Progenitor cell of endocrine pancreas (in vitro differentiated cells): ENCODE measurements at places on chromosomes 5 and 9.

DNA sequence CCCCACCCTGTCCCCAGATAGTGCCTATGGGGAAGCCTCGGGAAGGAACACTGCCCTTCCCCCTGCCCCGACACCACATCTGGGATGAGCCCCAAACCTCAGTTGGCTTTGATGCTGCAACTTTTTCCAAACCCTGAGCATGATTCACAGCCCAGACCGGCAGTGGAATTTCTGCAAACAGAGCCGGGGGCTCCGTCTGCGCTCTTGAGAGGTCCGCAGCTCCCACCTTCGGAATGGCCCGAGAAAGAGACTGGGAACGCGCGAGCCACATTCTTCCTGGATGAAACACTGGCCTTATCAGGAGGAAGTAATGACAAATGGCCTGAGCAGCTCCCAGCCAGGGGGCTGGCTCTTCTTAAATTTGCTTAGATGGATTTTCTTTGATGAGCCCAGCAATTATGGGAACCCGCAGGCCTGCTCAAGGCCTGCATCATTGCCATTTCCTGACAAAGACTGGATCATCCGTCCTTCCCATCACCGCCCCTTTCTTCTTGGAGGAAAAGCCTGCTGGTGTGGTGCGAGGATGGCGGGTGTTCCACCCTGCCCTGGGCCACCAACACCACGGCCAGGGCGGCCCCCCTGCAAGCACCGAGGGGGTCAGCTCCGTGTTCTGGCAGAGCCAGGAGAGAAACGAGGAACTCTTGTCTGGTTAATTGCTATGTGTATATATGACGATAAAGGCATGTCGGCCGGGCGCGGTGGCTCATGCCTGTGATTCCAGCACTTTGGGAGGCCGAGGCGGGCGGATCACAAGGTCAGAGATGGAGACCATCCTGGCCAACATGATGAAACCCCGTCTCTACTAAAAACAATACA is 38.8 kb upstream of the COL5A1 start:
- DNase-seq, result no peak

- DNase-seq, result no peak
Measured at GRCh38 chr9:96555567-96556386, 63.9 kb downstream of the CDC14B start.

DNA sequence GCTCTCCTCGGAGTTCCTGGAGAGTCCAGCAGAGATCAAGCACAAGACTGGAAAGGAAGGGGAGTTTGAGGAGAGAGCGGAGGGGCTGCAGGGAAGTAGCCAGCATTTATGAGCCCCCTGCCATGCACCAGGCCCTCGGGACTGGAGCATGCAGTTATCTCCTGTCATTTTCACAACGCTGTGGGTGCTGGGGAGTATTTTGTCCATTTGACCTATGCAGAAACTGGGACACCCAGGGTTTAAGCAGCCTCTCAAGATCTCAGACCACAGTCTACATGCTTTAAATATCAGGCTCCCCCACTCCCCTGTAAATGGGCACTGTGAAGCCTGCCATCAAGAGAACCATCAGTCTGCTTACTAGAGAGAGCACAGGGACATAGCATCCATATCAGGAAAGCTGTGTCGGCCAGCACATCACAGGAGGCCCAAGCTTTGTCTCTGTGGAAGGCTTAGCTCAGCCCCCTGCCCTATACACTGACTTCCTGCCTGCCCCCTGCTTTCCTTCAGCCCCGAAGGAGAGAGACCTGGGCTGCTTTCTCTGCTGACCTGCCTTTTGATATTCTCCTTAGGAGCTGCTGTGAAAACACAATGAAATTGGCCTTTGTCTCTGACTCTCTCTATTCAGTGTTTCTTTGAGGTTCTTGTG is 7.3 kb downstream of the FOXI1 start:
- no peak for DNase-seq

DNA sequence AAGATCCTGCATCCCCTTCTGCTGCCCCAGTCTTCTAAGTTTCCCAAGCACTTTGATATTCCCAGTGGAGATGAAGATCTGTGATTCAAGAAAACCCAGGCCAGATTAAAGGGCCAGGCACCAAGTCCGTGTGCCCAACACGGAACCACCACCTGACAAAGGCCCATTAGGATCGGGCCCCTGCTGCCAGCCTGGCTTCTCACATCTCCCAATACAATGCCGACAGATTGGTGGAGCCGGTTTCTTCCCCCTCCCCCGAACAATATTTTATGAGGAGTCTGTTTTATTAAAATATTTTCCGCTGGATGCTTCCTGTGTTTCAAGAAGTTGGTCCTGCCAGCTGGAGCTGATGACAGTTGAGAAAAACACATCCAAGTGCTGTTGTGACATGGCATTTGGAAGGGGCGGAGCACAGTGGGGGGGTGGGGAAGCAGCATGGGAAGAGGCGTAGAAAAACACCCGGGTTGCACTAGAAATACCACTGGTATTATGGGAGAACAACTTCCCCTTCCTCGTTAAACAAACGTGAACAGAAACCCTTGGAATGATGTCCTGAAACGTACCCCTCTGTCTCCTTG is 45.0 kb downstream of the CRB2 start:
- no peak for DNase-seq

- DNase-seq, result no peak
Measured at GRCh38 chr9:95580812-95581761, 64.3 kb upstream of the PTCH1 start.

GRCh38 chr5:176784218-176785165 is 25.9 kb upstream of the UNC5A start:
- no peak for DNase-seq
